Hair follicular keratinocyte (primary cell): ENCODE measurements at places on chromosomes 4 and X. TPM values are rescaled to one million over a fixed set of nuclear protein-coding genes. Genes with fewer than 3 reads are reported as not detected.

The RIBC1 gene
- 1.0 and 1.3 TPM in 2 replicates for total RNA-seq

The HTT-AS gene
- not detected in 2 replicates for total RNA-seq

The PDLIM5 gene
- total RNA-seq, result 46.9 and 61.1 TPM in 2 replicates

The HEPH gene
- total RNA-seq, result 1.7 and 6.5 TPM in 2 replicates

The CCSER1 gene
- total RNA-seq, result 0.19 and 0.39 TPM in 2 replicates

The AMBN gene
- not detected in 2 replicates for total RNA-seq

The TCP11X2 gene
- not detected in 2 replicates for total RNA-seq

The INTU gene
- 2.0 TPM in 2 replicates for total RNA-seq

The USP17L21 gene
- not detected in 2 replicates for total RNA-seq

The GRIA2 gene
- not detected in 2 replicates for total RNA-seq

The P2RY8 gene
- total RNA-seq, result not detected in 2 replicates

The MOSPD2 gene
- total RNA-seq, result 10.7 and 15.7 TPM in 2 replicates

The LINC00632 gene
- 0.04 TPM in 1 of 2 replicates, not detected in the other for total RNA-seq

The MSANTD1 gene
- 0.23 TPM in 1 of 2 replicates, not detected in the other for total RNA-seq

The FAM53A gene
- 2.1 and 7.7 TPM in 2 replicates for total RNA-seq
